K562 (cell line): ENCODE measurements at places on chromosomes 13 and 19. TPM values are rescaled to one million over a fixed set of nuclear protein-coding genes. Genes with fewer than 3 reads are reported as not detected.

- peaks cover 4% of the 10 kb centered on the region for H3K4me1 ChIP-seq
- H3K27ac ChIP-seq = no peak overlapping the region
- H3K27me3 ChIP-seq = no peaks in the 10 kb centered on the region
- no peak overlapping the region for H3K4me3 ChIP-seq
- DNase-seq = no peak
Measured at GRCh38 chr19:5282901-5283300, 57.7 kb downstream of the PTPRS start.

DNA sequence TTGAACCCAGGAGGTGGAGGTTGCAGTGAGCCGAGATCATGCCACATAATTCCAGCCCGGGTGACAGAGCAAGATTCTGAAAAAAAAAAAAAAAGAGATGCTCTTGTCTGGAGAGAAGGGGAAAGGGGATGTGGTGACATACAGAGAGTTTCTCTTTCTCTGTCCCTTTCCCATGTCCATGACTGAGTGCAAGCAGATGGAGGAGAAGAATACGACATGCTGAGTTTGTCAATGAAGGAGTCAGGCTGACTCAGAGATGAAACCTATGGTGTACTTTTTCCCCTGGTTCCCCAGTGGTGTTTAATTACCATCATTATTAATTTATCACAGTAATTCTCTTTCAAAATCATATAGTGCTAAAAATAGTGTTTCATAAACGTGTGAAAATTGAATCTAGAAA, 448.8 kb downstream of the FOXO1 start:
- no peak overlapping the region for H3K4me3 ChIP-seq
- peaks cover 6% of the 10 kb centered on the region; the same call in 1 of the 2 replicates for H3K27me3 ChIP-seq
- H3K27ac ChIP-seq = no peak overlapping the region
- no peaks in the 10 kb centered on the region for H3K4me1 ChIP-seq
- no peaks in the 10 kb centered on the region for H3K36me3 ChIP-seq

GRCh38 chr13:30147421-30147820, 159.9 kb downstream of the KATNAL1 start:
- no peak overlapping the region for H3K27ac ChIP-seq
- H3K27me3 ChIP-seq = peaks cover 33% of the 10 kb centered on the region
- no peaks in the 10 kb centered on the region for H3K36me3 ChIP-seq
- no peak for DNase-seq
- no peak overlapping the region for H3K4me3 ChIP-seq

DNA sequence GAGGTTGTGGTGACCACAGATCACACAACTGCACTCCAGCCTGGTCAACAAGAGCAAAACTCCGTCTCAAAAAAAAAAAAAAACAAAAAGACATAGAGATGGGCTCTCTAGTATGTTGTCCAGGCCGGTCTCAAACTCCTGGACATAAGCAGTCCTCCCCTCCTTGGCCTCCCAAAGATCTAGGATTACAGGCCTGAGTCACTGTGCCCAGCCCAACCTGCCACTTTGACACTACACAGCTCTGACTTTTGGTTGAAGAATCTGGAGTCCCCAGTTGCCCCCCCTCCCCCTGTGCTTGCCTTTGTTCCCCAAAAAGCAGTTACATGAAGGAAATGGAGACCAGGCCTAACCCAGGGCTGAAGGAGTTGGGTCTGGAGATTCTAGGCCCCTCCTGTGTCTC, 12.9 kb downstream of the CARM1 start:
- peak overlapping the region; percentile 23; the same call in 1 of the 3 replicates for H3K27ac ChIP-seq
- DNase-seq = peak; percentile 44
- H3K36me3 ChIP-seq = peaks cover 19% of the 10 kb centered on the region; the same call in 2 of the 3 replicates
- no peak overlapping the region for H3K4me3 ChIP-seq
- no peaks in the 10 kb centered on the region for H3K27me3 ChIP-seq

DNA sequence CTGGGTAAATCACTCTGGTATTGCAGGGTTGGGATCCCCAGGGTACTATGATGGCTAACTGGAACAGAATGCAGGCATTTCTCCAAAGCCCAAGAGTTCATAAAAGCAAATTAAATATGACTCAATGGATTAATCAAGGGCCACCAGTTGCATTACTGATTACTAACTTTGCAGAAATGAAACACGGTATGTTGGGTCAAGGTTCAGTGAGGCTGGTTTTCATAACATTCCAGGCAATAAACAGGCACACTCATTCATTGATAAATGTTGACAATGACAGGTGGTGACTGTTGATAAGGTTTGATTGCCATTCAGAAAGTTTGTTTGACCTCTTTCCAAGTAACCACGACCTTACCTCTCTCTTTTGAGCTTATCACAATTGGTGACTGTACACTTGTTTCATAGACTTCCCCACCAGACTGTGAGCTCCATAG, 506 bp upstream of the AP1M1 start:
- peak overlapping the region; percentile 78 for H3K4me3 ChIP-seq
- DNase-seq = no peak
- peaks cover 7% of the 10 kb centered on the region for H3K36me3 ChIP-seq
- no peaks in the 10 kb centered on the region for H3K27me3 ChIP-seq
- peaks cover 25% of the 10 kb centered on the region for H3K4me1 ChIP-seq

- H3K27me3 ChIP-seq = no peaks in the 10 kb centered on the region
- no peak overlapping the region for H3K27ac ChIP-seq
- no peak overlapping the region for H3K4me3 ChIP-seq
- H3K36me3 ChIP-seq = no peaks in the 10 kb centered on the region
- peaks cover 3% of the 10 kb centered on the region for H3K4me1 ChIP-seq
- no peak for DNase-seq
Measured at GRCh38 chr13:51764184-51765141, 39.5 kb downstream of the DHRS12 start.

GRCh38 chr19:51027873-51028272, 1.5 kb upstream of the KLK11 start:
- H3K27me3 ChIP-seq = peaks cover 18% of the 10 kb centered on the region; the same call in 2 of the 3 replicates
- no peak overlapping the region for H3K27ac ChIP-seq
- no peaks in the 10 kb centered on the region for H3K36me3 ChIP-seq
- H3K4me3 ChIP-seq = no peak overlapping the region

DNA sequence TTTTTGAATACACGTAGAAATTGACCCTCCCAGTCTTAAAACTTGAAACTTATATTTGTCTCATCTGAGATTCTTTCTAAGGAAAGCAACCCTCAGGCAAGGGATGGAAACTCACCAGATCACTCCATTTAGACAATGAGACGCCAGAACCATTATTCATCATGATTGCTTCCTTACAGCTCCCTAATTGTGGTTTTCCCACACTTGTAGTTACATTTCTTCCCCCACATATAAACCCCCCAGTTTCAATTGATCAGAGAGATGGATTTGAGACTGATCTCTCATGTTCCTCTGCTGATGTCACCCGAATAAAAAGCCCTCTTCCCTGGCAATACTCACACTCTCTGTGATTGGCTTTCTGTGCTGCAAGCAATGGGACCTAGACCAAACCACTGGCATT, 197.9 kb upstream of the STARD13 start:
- H3K4me3 ChIP-seq = no peak overlapping the region
- H3K4me1 ChIP-seq = no peaks in the 10 kb centered on the region
- H3K27me3 ChIP-seq = no peaks in the 10 kb centered on the region
- H3K27ac ChIP-seq = no peak overlapping the region

DNA sequence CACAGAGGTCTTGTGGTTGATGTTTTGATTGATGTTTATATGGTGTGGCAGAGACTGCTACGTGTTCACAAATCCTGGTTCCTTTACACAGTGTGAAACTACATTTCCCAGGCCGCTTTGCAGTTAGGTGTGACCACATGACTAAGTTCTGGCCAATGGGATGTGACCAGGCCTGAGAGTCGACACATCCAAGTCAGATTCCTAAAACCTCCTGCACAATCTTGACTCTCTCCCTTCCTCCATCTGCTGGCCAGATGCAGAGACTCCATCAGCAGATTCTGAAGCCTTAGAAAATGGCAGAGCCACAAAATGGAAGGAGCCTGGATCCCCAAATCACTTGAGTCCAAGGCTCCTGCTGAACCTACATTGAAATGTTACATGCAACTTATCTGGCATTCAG, 12.6 kb downstream of the CD37 start:
- no peak overlapping the region for H3K4me3 ChIP-seq
- peaks cover 44% of the 10 kb centered on the region; the same call in 2 of the 3 replicates for H3K36me3 ChIP-seq
- no peak overlapping the region for H3K27ac ChIP-seq
- H3K27me3 ChIP-seq = no peaks in the 10 kb centered on the region
- no peaks in the 10 kb centered on the region; the same call in 2 of the 3 replicates for H3K4me1 ChIP-seq
- DNase-seq = peak; percentile 77

Gene ZSCAN4
- not detected in 2 replicates for total RNA-seq

Gene EHD2
- total RNA-seq = 26.3 and 32.2 TPM in 2 replicates
